Foreskin fibroblast (primary cell): ENCODE measurements at places on chromosomes 7 and 10.

GRCh38 chr7:30927040-30927439 is 15.4 kb downstream of the AQP1 start:
- DNase-seq = no peak

- DNase-seq = no peak
Observed at GRCh38 chr10:78508955-78509748, 475.5 kb downstream of the RPS24 start.

- no peak for DNase-seq
Observed at GRCh38 chr7:48312151-48312550, 140.9 kb downstream of the ABCA13 start.

GRCh38 chr10:17912754-17913153 is 39.0 kb upstream of the SLC39A12 start:
- no peak for DNase-seq

DNA sequence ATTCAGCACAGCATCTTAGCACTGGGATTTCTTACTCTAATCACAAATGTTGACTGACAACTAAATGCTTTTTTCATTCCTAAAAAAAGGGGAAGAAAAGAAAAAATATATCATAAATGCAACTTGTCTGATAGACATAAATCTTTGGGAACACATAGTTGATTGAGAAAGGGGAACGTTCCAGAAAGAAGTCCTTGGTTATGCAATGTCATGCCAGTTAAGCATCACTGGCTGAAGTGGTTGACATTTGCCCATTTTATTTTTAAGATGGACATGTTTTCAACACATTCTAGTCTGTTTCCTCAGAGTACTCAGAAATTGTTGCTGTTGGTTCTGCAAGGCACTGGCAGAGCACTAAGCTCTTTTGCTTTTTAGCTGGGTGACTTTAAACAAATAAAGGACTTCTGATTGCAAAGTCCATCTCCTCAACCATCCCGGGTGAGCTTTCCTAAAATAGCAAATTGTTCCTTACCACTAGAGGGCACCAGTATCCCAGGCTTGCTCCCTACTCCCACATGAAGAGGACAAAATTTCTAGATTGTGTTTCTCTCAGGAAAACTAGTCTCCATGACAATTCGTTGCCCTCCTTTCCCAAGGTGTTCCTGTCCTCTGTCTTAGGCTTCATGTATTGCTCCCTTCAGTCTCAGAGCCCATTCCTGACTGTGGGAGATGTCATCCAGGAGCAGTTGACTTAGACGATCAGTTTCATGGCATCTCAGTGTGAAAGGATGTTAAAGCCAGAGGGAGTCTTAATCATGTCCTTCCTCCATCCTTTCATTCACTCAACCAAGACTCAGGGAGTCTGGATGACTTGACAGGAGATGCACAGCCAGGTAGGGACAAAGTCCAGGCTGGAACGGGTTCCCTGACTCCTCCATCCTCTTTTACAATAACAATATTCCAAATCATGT is 23.9 kb downstream of the OPALIN start:
- DNase-seq = peak; percentile 32

GRCh38 chr10:24947304-24948097 is 4.9 kb downstream of the PRTFDC1 start:
- DNase-seq = peak; percentile 83

- no peak for DNase-seq
Observed at GRCh38 chr10:84204122-84204521, 9.8 kb downstream of the CDHR1 start.

DNA sequence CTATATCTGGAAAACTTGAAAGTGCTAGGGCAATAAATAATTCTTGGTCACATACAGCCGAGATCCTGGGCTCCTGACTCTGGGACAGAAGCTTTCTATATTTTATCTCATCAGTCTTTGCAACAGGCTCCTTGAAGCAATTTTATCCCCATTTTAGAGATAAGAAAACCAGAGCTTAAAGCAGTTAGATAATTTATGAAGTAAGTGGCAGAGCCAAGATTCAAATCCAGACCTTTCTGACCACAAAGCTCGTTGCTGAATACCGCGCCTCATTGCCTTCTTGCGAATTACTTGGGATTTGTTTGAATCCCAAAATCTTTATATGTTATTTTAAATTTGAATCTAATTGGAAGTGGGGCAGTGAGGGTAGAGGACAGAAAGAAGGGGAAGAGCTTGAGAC is 106.0 kb downstream of the TCF7L2 start:
- no peak for DNase-seq

GRCh38 chr10:97913193-97913592 is 63.5 kb downstream of the GOLGA7B start:
- DNase-seq = no peak

DNA sequence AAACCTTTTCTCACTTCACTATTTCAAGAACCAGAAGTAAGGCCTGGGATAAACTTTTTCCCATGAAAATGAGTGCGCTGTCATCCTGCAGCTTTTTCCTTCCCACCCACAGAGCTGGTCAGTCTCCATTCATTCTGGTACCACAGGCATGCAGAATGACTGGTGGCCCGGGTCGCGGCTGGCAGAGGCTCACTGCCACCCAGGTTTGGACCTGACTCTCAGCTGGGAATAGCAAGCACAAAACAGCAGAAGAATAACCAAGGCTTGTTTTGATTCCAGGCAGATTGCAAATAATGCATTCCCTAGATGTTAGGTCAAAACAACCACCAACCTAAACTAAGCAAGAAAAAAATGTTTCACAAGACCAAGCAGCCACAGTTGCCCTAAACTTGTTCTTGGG is 190.5 kb upstream of the NRP1 start:
- DNase-seq = peak; percentile 46
